Hypothalamus (tissue), 51 donors: ENCODE measurements at places on chromosomes 2 and 18.
A peak's percentile ranks its signal among the peaks of the same experiment; 100 is the strongest.

DNA sequence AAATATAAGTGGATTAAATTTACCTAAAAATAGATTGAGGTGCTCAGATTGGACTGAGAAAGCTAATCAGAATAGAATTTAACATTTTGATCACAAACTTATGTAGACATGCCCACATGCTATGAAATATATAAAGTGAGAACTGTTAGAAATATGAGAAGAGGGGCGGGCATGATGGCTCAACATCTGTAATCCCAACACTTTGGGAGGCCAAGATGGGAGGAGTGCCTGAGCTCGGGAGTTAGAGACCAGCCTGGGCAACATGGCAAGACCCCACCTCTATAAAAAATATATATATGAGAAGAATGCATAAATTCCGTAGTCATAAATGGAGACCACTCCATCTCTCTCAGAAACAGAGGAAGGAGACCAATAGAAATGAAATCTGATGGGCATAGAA is 25.7 kb downstream of the NTSR2 start:
- DNase-seq = no peak

- no peak for DNase-seq
These were observed 1140.4 kb downstream of the LRP1B start for GRCh38 chr2:140990416-140990815.

DNA sequence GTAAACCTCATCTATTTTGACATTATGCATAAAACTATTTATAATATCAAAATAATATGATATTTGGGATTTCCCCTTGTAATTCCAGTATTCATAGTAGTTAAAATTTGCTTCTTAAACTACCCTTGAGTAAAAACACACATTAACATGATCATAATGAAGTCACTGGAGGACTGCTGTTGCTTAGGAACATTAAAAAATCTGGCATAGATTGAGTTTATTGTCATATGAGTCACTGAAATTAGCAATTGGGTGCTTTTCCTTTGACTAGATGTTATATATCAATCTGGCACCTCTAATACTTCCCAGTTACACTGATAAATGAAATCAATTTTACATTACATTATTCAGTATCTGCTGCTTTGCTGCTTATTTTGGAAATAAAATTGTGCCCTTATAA is 57.0 kb upstream of the ZC3H15 start:
- DNase-seq = no peak

DNA sequence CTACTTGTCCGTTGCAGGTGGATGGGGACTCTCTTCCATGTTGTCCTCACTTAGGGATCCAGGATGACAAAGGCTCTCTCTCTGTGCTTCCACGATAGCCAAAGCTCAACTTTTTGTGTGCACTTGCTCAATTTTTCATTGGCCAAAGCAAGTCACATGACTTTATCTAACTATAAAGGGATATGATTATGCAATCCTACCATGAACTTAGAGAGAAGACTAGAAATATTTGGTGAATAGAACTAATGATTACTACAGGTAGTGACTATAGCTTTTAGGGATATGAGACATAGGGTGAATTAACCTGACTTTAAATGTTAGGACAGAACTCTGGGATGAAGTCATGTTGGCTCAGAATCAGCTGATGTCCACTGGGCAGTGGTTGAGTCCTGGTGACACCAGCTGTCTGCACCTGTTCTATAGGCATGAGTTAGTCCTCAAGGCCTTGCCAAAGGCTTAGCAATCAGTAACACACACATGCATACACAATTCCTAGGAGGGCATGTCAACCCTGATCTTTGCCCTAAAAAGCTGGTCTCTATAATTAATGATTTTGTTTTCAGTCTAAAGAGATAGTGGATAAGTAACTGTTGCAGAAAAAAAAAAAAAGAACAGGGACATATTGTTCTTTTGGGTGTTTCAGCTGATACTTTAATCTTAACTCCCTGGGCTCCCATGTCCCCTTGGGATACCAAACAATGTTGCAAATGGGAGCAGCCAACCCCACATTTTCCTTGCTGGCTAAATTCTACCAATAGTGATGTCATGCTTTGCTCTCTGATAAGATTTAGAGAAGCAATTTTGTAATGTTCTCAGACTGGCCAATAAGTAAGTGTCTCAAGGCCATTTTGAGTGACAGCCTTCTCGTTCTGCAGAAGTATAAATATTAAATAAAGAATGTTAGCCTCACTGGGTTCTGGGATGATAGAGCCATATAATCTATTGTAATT is 12.5 kb upstream of the HK2 start:
- DNase-seq = no peak

DNA sequence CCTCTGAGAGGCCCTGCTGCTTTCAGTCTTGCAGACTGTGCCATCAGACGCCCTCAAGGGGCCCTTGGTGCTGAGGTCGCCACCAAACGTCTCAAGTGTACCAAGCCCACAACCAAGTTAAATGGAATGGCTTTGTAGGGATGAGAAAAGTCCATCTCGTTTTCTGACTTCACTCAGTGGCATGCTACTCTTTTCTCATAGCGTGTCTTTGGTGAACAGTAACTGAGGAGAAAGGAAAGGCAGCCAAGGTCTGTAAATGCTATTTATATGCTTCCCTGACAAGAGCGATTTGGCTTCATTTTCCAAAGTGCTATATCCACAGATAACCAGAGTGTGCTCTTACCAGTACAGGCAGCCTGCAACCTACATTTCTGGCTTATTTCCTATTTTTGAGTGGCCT is 123.0 kb downstream of the MTX2 start:
- DNase-seq = no peak

GRCh38 chr2:65605058-65605742 is 172.8 kb upstream of the SPRED2 start:
- no peak for DNase-seq

DNA sequence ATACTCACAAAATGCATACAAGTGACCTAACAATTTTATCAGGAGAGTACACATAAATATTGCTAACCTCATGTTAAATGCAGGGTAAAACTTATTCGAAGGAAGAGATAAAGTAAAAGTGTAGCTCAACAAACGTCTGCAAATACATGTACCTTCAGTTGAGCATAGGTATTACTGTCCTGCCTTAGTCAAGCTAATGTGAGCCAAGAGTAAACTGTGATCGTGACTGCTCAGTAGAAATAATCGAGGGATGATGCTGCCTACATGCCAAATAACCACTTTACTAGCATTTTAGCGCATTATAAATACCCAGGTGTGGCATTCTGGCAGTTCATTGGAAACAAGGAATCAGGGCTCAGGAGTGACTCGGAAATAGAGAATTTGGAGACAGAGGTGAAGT is 779.5 kb downstream of the SOCS6 start:
- no peak for DNase-seq

- no peak for DNase-seq
These were observed 87.5 kb upstream of the ST3GAL5 start for GRCh38 chr2:85976106-85976920.

DNA sequence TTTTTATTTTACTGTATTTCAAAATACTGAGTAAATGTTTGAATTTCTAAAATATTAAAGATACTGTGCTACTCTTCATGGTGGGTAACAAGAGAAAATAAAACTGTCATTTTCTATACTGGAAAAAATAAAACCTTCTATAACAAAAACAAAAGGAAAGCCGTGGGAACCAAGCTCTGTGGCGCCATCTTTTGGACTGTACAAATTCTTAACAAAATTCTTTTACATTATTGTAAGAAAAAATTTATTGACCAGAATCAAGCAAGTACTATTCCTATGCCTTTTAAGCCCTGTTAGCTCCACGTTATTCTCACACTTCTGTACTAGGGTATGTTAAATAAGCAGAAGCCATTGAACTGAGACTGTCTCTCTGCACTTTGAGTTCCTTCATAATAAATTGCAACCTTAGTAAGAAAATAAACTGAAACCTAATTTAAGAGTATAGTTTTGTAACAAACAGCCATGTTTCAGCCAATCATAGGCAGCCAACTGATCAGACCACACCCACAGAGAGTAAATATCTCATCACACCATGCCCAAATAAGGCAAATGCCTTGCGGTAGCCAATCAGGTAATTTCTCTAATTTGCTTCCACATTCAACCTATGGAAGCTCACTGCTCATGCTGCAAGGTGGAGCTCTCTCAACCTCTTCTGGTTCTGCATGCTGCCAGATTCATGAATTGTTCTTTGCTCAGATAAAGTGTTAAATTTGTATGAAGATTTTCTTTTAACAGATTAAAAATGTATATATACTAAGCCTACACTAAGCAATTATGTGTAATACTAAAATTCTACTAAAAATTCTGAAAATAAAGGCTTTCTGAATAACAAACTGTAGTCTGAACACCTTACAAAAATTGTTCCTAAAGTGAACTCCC is 42.2 kb downstream of the HIBCH start:
- no peak for DNase-seq

DNA sequence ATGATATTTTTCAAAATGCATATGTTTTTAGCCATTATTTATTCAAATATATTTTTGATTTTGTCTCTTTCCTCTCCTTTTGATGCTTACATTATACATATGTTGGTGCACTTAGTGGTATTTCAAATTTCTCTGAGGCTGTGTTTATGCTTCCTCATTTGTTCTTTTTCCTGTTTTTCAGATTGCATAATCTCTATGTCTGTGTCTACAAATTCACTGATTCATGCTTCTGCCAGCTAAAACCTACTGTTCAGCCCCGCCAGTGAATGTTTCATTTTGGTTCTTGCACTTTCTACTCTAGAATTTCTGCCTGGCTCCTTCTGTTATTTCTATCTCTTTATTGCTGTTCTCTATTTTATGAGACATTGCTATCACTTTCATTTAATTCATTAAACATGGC is 951.7 kb upstream of the CNTNAP5 start:
- DNase-seq = no peak

DNA sequence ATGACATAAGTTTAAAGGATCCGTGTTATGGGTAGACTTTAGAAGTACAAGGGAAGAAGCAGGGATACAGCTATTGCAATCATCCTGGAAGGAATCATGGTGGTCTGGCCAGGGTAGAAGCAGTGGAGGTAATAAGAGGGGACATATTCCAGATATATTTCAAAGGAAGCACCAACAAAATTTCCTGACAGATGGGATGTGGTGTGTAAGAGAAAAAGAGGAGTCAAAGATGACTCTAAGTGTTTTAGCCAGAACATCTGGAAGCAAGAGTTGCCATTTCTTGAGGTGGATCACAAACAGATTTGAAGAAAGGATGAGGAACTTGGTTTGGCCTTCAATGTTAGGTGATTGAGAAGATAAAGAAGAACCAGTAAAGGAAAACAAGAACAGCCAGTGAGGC is 133.1 kb upstream of the CTAGE1 start:
- DNase-seq = no peak

GRCh38 chr18:37529863-37530262 is 35.7 kb downstream of the CELF4 start:
- no peak for DNase-seq

GRCh38 chr2:122634256-122634655 is 878.8 kb downstream of the TSN start:
- no peak for DNase-seq

GRCh38 chr2:185274718-185275484 is 463.7 kb upstream of the FSIP2 start:
- DNase-seq = no peak

GRCh38 chr18:68447286-68447685 is 267.6 kb downstream of the TMX3 start:
- DNase-seq = no peak

DNA sequence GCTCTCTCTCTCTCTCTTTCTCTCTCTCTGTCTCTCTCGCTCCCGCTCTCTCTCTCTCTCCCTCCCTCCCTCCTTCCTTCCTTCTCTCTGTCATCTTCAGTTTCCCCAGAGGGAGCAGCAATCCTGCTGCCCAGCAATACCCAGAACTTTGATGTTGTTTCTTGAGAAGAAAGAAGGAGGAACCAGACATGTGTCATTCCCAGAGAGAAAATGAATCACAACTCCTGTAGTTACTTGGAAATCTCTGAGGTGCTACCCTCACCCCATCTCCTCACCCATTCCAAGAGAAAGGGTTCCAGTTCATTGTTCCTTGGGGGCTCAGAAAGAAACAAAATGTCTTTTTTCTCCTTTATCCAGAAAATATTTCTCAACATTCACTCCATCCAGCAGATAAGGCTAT is 449.1 kb downstream of the TNS1 start:
- no peak for DNase-seq

DNA sequence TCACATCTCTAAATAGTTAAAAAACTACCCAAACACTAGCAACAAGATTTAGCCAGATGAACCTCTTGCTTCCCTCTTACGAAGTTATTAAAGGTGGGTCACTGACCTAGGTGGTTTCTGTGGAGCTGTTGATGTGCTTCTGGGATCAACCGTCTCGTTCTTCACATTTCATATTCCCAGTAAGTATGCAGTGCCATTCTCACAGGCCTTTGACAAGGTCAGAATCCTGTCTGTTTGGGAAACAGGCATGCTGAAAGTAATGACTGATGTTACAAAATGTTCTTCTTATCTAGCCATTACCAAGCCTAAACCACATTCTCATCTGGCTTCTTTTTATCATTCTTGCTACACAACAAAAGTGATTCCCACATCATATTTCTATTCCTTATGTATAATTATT is 70.3 kb downstream of the WDR7 start:
- no peak for DNase-seq

GRCh38 chr2:81266106-81266505 is 961.6 kb upstream of the LRRTM1 start:
- no peak for DNase-seq

- no peak for DNase-seq
These were observed 94.5 kb downstream of the ZBTB7C start for GRCh38 chr18:48314690-48315089.

- DNase-seq = peak; percentile 52
These were observed 60.6 kb downstream of the SLC16A14 start for GRCh38 chr2:230007931-230008707.

- DNase-seq = peak; percentile 41
These were observed 103.3 kb upstream of the NCK2 start for GRCh38 chr2:105641389-105641811.

DNA sequence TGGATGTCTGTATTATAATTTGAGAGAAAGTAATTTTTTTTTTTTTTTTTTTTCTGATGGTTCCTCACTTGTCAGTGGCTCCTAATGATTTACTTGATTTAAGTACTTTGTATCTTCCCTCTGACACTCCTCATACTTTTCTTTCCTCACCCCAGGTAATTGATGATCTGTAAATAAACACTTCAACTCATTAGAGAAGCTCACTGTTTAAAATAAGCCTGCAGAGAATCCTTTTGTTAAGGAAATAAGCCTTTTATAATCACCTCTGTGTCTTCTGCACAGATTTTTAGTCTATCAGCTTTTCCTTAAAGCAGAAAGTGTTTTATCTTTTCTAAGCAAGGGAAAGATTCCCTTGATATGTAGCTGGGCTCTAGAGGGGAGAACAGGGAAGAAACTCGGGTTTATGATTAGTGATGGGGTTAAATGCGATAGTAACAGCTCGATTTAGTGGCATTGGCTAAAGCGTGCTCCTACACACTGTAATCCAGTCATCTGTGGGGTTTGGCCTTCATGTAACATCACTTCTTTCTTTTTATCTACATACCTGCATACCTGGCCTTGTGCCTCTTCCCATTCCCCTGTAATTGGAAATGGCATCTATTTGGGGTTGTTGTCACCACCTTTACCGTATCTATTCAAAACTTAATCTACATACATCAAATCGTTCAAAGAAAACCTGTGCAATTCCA is 60.1 kb upstream of the LRRTM1 start:
- no peak for DNase-seq

- no peak for DNase-seq
These were observed 119.2 kb downstream of the ACKR3 start for GRCh38 chr2:236688563-236689392.
